D341Med (cell line): ENCODE measurements at places on chromosomes 5 and 9.

DNA sequence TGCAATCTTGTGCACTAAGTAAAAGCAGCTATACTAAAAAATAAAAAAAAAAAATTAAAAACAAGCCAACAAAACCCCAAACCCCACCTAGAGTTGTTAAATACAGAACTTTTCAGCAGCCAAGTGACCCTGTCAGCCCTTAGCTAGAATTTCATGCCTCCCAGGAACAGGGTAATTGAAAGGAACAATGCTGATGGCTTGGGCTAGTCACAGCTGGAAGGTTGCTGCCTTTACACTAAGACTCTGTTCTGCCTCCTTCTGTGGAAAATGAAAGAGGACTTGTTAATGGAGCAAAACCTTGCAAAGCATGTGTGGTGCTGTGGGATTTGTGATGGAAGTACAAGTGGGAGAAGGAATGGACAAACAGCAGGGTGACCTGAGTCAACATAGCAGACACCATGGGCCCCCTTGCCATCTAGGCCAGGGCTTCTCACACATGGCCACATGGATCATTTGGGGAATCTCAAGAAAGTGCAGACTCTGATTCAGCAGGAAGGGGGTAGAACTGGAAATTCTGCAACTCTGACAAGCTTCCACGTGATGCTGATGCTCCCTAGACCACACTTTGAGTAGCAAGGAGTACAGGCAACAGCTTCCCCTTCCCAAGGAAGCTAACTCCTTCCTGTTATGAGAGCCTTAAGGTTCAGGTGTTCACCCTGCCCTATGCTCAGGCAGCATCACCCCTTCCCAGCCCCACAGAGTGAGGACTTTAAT is 14.9 kb upstream of the TMEM252 start:
- no peak for DNase-seq

DNA sequence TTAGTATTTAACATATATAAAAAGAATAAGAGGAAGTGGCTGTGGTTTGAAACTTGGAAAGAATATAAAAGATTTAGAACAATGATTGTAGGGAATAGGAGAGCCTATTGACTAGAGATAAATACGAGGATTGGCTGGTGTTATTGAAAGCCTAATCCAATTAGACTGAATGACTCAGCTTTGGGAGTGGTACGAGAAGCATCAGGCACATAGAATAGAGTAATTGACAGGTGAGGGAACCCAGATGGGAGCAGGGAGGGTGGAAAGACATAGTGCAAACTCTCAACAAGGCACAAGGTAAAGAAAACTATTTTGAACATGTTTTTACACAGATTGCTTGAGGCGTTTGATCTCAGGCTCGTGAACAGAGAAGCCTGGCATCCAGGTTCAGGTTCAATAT is 338.9 kb upstream of the KLF9 start:
- no peak for DNase-seq

- no peak for DNase-seq
Measured at GRCh38 chr5:86525622-86526021, 92.1 kb upstream of the COX7C start.

GRCh38 chr5:68169903-68170302 is 45.7 kb upstream of the PIK3R1 start:
- no peak for DNase-seq

- no peak for DNase-seq
Measured at GRCh38 chr5:139600336-139600949, 39.3 kb downstream of the UBE2D2 start.

- DNase-seq: no peak
Measured at GRCh38 chr5:84578226-84578625, 193.5 kb upstream of the EDIL3 start.

- DNase-seq: no peak
Measured at GRCh38 chr9:116647515-116647809, 39.6 kb upstream of the TRIM32 start.

DNA sequence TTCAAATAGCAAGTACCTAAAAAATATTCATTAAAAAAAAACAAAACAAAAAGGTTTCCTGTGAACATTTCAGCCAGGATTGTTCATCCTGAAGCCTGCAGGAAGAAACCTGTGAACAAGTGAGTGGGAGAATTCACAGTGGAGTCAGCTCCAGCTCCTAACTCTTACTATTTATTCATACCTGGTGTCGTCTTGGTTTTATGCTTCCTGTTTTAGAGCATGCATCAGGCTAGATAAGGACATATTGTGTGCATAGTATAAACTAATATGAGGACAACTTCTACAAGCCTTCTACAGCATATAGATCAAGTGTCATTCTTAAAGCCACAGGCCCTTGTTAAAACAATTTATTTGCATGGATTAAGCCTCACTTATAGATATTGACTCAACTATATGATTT is 169.9 kb downstream of the EFNA5 start:
- DNase-seq: no peak

DNA sequence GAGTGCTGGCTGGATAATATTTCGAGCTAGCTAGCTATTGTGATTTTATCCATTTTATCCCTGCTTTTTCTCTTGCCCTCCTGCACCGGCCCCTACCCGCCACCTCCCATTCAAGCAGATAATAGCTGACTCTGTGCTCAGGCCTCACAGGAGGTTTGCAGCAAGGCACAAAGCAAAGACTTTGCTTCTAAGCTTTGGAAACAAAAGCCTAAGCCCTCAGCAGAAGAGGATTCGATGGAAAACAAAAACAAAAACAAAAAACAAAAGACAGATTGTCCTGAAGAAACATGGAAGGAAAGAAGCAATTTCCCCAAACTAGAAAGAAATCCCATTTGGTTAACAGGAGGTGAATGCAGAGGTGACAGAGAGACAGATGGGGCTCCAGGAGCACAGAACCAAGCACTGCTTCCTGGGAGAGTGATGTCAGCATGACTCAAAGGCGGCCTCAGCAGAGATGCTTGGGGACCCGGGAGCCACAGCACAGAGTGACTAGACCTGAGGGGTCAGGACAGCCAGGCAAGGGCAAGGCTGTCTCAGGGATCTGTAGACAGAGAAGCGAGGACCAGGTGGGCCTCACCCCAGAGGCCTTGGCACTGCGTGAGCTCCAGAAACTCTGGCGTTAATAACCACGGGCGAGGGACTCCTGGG is 28.4 kb downstream of the MTX3 start:
- DNase-seq: no peak

DNA sequence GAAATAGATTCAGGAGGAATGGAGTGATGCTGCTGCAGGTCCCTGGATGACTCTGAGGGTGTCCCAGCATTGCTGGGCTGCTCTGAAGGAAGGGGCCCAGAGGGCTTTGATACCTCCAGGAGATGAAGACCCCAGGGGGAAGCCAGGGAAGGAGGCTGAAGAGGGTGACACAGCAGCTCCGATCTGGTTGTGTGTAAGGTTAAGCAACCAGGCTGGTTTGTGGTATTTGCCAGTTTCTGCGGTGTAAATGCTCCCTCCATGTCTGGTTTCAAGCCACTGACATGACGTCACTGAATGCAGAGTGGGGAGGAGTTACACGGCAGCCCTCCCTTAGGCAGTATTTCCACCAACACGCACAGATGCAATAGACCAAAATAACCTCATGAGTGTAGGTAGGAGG is 40.0 kb upstream of the ORM1 start:
- no peak for DNase-seq

DNA sequence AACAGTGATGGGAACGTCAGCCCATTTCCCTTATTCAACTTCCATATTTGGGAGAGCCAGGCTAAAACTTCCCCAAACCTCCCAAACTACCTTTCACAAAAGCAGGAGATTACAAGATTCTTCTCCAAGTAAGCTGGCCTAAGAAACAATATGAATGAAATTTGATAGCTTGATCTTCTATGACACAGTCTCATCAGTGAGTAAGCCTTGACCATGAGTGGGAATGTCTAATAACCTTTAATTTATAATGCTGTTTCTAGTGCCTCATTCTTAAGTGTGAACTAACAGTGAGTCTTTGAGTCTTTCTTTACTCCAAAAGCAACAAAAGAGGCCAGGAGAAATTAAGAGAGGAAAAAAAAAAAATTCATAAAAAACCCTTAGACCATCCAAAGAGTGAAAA is 1379.9 kb downstream of the EFNA5 start:
- DNase-seq: no peak

GRCh38 chr5:127335381-127335780 is 44.8 kb downstream of the MEGF10 start:
- no peak for DNase-seq

DNA sequence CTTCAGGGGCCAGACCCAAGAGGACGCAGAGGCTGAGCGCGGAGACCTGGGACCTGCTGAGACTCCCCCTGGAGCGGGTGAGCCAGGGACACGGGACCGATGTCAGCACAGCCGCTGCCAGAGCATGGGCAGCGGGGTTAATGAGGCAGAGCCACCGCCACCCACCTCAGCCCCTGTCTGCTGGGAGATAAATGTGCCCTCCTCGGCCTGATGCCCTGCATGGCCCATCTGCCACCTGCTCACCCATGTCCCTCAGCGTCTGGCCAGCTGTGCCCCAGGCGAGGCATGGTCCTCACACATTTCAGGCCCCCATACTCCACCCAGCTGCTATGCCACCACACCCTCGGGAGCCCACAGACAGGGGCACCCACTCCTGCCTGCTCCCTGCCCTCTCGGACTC is 14.9 kb downstream of the DNLZ start:
- no peak for DNase-seq

DNA sequence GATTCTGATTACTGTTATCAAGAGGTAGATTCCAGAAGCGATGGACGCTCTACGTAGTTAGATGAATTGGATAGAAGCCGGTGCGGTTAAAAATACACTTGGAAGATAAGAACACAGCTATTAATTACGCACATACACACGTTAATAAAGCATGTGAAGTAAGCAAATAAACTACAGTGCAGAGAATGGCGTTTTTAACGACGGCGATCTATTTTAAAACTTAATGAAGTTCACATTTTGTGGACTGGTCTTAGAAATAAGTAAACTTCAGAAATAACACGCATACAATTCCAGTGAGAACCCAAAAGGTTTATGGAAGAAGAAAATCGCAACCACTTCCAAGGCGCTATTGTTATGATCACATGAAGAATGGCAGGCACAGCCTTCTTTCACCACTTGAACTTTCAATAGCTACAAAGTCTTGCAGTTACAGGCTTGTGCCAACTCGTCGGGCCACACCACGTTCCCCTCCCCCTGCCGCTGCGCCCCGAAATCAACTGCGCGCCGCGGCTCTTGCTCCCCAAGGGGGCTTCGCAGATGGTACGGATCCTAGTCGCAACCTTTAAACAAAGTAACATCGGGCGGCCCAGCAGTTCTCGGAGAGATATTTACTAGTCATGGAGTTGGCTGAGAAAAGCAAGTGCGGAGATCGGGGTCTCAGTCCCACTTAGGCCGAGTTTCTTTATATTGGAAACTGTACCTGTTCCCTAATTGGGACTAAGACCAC is 866 bp upstream of the SEMA6A start:
- DNase-seq: peak; percentile 19

DNA sequence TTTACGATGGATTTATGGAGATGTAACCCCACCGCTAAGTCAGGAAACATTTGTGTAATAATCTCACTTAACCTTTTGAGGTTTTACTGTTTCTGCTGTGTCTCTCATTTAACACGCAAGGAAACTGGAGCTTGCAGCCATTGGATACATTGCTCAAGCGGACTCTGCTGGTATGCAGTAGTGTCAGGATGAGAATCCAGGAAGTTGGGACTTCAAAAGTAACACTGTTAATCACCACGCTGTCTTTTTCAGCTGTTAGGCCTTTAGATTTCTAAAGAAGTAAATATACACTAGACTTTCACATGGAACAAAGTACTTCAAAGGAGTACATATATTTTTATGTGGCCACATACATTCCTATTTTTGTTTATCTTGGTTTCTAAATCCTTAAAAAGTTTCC is 114.7 kb downstream of the LPAR1 start:
- no peak for DNase-seq

DNA sequence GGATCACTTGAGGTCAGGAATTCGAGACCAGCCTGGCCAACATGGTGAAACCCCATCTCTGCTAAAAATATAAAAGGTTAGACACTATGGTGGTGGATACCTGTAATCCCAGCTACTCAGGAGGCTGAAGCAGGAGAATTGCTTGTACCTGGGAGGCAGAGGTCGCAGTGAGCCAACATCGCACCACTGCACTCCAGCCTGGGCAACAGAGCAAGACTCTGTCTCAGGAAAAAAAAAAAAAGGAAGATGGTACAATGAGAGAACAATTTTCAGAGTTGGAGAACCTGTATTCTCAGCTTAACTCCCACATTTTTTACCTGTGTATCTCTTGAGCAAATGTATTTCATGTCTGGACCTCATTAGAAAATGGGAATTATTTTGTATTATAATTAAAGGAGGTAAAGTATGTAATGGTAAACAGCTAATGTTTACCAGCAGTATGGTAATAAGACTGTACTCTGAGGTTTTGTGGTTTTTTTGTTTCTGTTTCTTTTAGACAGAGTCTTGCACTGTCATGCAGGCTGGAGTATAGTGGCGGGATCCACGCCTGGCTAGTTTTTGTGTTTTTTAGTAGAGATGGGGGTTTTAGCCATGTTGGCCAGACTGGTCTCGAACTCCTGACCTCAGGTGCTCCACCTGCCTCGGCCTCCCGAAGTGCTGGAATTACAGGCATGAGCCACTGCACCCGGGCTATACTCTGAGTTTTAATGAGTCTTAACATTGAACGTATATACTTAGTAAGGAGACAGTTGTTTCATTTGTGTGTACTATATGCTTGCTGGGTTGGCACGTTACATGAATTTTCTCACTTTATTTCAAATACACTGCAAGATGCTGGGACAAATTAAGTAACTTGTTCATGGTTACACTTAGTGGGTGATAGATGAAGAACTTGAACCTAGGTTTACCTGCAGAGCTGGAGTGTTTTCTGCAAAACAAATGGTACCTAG is 16.2 kb downstream of the UHRF2 start:
- no peak for DNase-seq

DNA sequence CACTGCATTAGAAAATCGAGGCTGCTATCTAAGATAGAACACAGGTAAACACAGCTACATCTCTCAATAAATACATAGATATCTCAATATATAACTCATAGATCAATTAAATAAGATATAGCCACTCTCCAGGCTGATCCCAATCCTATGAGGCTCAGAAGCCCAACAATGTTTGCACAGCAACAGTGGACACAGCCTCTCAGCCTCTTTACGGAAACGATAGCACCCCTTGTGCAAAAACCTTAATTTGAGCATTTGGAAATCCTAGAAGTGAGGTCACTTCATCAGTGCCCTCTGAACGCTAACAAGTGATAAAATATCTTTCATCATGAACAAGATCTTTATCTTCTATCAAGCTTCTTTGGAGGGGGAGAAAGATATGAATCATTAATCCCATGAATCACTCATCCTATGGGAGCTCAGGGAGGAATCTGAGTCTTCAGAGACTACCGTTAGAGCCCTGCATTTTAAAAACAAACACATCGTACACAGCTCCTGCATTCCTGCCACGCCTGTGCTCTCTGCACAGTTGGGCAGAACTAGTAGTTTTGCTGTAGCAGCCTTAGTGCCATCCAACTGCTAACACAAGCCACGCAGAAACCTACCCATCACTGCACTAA is 71.4 kb downstream of the MED27 start:
- DNase-seq: no peak

- no peak for DNase-seq
Measured at GRCh38 chr5:66906021-66906420, 290.6 kb downstream of the CD180 start.

GRCh38 chr5:57816108-57816507 is 333.5 kb upstream of the ACTBL2 start:
- no peak for DNase-seq

- DNase-seq: no peak
Measured at GRCh38 chr5:55338810-55339243, 31.0 kb downstream of the MTREX start.
